Hepatic stellate cell (primary cell): ENCODE measurements at places on chromosomes 12 and 14.
A peak's percentile ranks its signal among the peaks of the same experiment; 100 is the strongest.

DNA sequence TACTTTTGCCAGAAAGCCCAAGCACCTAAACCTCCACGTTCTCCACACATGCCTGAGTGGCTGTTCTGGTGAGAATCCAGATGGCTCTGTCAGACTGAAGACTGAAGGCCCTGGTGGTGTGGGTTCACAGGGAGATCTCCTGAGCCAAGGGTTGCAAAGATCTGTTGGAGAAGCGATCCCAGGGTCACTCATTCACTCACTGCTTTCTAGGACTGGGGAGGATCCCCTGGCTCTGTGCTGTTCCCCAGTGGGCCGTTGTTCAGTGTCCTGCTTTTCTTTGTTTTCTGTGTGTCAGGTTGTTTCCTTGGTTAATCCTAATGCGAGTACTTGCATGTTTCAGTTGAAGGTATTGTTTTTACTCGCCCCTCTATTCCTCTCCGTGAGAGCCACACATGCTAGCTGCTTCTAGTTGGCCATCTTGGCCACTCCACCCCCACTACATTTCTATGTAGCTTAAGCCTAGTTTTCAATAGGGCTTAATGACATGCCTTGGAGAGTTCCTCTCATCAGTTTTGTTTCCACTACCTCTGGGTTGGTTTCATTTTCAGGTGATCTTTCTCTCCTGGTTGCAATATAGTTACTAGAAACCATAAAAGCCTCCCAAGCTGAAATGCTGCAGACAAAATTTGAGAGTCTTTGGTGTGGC lies 144.5 kb upstream of the SLC38A2 start:
- no peak for DNase-seq

DNA sequence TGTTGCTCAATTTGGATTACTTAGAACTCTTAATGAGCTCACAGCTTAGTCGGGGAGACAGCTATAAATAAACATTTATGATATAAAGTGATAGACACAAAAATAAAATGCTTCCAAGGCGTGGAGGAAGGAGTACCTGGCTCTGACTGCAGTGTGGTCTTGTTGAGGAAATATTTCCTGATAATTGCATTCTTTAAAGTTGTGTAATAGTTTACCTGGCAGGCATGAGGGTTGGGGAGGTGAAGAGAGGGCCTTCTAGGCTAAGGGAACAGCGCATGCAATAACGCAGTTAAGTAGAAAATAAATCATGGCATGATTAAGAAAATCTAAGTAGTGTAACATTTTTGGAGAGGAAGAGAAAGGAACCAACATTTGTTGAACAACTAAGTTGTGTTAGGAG lies 260.5 kb upstream of the ATP2B1 start:
- no peak for DNase-seq

DNA sequence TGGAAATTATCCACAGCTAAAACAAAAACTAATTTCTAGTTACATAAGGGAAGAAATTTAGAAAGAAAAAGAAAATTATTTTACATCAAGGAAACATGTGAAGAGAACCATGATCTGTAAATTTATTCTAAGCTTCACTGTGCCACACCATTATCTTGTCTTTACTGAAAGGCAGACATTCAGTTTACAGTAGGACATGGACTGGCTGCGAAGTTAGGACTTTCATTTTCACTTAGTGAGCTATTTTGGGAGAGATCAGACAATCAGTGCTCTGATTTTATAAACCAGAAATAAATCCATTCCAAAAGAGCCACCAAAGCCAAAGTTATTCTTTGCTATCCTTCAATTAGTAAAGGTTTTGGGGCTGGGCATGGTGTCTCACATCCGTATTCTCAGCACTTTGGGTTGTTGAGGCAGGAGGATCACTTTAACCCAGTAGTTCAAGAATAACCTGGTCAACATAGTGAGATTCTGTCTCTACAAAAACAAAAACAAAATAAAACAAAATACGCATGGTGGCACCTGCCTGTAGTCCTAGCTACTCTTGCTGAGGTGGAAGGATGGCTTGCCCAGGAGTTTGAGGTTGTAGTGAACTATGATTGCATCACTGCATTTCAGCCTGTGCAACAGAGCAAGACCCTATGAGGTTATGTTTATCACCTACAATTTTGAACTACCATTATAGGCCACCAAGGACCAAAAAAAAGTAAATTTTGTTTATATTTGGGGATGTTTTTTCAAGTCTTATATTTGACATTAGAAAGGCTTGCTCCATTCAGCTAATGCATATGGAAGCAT lies 1084.8 kb upstream of the ATXN7L3B start:
- no peak for DNase-seq

- DNase-seq = no peak
These were observed 56.4 kb upstream of the OAS1 start for GRCh38 chr12:112850383-112850782.

DNA sequence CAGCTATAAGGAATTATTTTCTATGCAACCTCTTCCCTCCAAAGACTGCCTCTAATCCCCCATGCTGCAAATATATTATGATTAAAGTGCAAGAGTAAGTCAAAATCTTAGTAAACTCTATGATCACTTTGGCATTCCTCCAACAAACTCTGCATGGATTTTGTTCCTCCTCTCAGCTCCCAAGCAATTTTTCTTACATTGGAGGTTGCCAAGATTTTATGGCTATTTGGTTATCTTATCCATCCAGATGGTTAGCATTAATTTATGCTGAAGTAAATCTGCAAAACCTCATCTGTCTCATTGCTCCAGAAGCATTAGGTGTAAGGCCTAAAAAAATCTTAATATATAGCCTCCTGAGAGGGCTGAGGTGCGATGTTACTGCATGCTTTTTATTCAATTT lies 228.1 kb downstream of the CHST11 start:
- no peak for DNase-seq

DNA sequence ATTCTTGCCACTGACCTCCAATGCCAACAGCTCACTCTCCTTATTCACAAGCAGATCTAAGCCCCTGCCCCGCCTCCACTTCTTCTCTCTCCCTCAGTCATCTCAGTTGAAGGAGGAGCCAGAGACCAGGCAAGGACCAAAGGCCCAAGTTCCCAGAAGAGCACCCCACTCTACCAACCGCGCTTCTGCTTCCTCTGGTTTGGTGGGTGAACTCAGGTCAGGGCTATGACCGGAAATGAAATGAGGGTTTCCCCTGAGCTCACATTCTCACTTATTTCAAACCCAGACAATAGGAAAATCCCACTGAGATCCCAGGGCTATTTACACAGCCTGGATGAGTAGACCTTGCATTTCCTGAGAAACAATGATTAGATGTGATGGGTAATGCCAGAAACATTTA lies 9.9 kb downstream of the DPF3 start:
- peak; percentile 16 for DNase-seq

GRCh38 chr12:54879579-54879978 lies 25.3 kb downstream of the MUCL1 start:
- no peak for DNase-seq

DNA sequence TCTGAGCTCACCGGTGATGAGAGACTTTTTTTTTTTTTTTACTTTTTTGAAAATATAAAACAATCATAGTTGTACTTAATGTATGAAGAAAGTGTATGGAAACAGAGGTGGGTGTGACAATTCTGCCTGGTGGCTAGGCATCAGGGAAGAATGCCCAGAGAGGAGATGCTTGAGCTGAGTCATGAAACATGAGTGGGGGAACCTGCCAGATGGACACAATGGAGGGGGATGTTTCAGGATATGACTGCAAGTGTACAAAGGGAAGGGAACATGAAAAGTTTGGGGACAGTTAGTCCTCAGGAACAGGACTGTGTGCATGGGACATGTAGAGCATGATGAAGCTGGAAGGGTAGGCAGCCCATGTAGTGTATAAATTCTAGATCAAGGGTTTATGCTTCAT lies 274.2 kb upstream of the E2F7 start:
- no peak for DNase-seq

DNA sequence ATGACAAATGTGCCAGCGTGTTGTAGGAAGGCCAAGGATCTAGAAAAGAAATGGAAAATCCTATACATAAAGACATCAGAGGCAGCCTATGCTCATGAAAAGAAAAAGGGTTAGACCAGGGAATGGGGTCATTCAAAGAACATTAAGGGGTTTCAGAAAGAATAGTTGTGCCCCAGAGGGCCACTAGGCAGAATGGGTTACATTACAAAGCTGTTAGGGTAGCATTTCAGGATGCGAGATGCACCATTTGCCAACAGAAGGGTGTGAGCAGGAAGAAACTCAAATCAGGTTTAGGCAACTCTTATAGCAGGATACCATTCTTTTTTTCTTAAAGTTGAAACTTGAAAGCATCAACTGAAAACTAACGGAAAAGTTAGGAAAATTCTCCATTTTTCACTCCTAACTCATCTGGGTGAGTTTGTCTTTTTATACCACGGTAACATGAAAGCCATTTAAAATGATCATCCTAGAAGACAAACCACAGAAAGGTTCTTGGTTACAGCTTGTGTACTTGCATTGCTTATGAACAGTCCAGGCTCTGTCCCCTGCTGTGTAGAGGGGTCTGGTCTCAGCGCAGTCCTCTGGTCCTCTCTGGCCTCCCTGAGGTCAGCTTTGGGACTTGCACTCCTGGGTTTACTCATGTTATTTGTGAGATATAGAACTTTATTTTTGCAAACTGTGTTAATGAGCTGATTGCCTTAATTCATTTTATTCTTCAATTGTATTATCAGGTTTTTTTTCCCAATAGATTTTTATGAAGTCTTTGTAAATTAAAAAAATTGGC lies 209.1 kb downstream of the DACT1 start:
- no peak for DNase-seq

GRCh38 chr12:103175625-103176024 lies 218.2 kb downstream of the ASCL1 start:
- no peak for DNase-seq

- DNase-seq = no peak
These were observed 365.4 kb downstream of the VRK1 start for GRCh38 chr14:97162621-97163020.

- DNase-seq = no peak
These were observed 8.1 kb upstream of the ADCY6 start for GRCh38 chr12:48796976-48797375.

DNA sequence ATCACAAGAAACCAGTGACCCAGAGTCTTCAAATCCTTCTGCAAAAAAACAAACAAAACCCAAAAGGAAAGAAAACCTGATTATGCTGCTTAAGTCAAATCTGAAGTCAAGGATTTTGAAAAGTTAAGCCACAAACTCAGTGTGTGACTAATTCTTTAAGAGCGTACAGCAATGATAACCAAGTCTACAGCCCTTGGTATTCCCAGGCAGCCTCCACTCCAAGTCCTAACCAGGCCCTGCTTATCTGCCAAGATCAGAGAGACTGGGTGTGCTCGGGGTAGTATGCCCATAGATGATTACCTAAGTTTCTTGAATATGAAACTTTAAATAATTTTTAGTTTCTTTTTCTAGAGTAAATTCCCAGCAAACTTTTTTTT lies 13.1 kb downstream of the PGAM5 start:
- DNase-seq = peak; percentile 57

DNA sequence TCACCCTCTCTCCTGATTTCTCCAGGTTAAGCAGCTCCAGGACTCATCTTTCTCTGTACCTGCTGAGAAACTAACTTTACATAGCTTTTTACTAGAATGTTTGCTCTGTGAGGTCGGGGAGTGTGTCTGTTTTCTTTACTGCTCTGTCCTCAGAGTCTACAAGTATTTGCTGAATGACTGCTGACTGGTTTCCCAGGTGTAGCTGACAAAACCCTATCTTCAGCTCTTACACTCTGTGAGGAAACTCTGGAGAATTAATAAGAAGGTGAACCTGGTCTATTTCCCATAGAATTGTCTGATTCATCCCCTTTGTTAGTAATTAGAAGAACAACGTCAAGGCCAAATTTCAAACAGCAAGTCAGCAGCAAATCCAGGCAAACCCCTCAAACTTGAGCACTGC lies 226.8 kb downstream of the ZFP36L1 start:
- DNase-seq = no peak

GRCh38 chr14:93895023-93895604 lies 32.0 kb upstream of the FAM181A start:
- no peak for DNase-seq

DNA sequence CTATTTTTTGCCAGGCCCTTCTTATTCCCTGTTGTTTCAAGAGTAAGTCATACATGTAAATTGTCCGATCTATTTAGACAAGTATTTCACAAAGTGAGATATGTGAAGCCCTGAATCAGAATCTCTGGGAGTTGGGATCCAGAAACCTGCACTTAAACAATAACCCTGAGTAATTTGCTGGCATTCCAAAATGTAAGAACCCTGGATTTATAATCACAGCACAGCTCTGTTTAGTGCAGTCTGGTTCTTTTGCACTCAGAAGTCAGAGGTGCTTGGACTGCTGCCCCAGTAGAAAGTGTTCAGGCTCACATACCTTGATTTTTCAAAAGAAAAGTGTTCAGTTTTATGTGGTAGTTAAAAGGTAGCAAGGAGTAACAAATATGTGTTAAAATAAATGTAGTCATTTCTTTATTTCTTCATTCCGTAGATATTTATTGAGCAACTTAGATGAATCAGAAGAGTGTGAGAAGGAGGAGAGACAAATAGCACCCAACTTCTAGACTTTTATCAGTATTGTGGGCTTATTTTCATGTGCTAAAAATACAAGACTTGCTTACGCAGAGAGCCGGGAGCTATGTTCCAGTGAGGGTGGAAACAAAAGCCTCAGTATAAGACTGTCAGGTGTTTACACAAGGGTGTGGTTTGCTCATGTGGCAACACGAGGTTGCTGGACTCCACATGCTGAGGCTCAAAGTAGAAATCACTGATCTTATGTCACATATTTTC lies 70.1 kb downstream of the SYNE2 start:
- DNase-seq = no peak

GRCh38 chr12:67578976-67579661 lies 69.4 kb upstream of the DYRK2 start:
- no peak for DNase-seq

DNA sequence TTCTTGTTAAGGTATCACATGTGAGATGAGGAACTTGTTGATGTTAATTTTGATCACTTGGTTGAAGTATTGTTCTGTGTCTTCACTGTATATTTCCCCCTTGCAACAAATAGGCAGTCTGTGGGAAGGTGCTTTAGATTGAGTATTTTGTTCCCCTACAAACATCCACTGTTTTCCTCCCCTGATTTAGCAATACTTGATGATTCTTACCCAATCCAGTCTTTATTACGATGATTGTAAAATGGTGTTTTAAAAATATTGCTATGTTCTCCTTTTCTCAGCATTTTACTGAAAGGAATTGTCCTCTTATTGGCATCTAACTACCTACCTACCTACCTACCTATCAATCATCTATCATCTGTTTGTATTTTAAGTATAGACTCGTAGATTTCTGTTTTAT lies 66.3 kb downstream of the ETNK1 start:
- no peak for DNase-seq

- DNase-seq = no peak
These were observed 243.4 kb downstream of the RBM19 start for GRCh38 chr12:113722747-113723146.

DNA sequence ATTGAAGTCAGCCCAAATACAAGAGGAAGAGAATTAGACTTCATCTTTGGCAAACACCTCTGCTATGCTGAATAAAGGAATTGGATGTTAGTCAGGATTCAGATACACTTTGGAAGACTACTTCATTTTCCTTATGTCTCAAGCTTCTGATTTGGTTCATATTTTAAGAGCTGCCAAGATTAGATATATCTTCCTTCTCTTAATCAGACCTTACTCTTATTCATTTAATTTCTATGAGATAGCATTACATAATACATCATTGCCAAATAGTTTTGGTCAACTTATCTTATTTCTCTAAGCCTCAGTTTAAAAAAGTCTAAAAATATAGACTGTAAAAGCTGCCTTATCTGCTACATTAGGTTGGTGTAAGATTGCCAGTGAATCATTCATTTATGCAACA lies 330.6 kb upstream of the NAV3 start:
- DNase-seq = no peak
